ENCODE measurements at places on chromosomes 1 and 21. TPM values are rescaled to one million over a fixed set of nuclear protein-coding genes. Genes with fewer than 3 reads are reported as not detected.

- H3K27me3 ChIP-seq = no peaks in the 10 kb centered on the region
- no peak overlapping the region for H3K4me3 ChIP-seq
Measured at GRCh38 chr1:61245696-61246400, 163.5 kb downstream of the NFIA start.

Gene ZNF695
- polyA plus RNA-seq = not detected

GRCh38 chr1:54207287-54207686 is 7.3 kb downstream of the MRPL37 start:
- peaks cover 50% of the 10 kb centered on the region for H3K36me3 ChIP-seq
- no peak overlapping the region for H3K27ac ChIP-seq
- no peaks in the 10 kb centered on the region for H3K4me1 ChIP-seq

- H3K4me1 ChIP-seq = no peaks in the 10 kb centered on the region
- no peaks in the 10 kb centered on the region for H3K36me3 ChIP-seq
- DNase-seq = peak; percentile 39
- H3K27me3 ChIP-seq = no peaks in the 10 kb centered on the region
- no peak overlapping the region for H3K4me3 ChIP-seq
Measured at GRCh38 chr1:110746644-110747259, 72.0 kb upstream of the KCNA3 start.

- no peaks in the 10 kb centered on the region for H3K36me3 ChIP-seq
- no peak overlapping the region for H3K27ac ChIP-seq
- no peaks in the 10 kb centered on the region for H3K4me1 ChIP-seq
- H3K27me3 ChIP-seq = no peaks in the 10 kb centered on the region
- H3K4me3 ChIP-seq = no peak overlapping the region
- no peak for DNase-seq
Measured at GRCh38 chr1:113433184-113433583, 42.9 kb downstream of the MAGI3 start.

DNA sequence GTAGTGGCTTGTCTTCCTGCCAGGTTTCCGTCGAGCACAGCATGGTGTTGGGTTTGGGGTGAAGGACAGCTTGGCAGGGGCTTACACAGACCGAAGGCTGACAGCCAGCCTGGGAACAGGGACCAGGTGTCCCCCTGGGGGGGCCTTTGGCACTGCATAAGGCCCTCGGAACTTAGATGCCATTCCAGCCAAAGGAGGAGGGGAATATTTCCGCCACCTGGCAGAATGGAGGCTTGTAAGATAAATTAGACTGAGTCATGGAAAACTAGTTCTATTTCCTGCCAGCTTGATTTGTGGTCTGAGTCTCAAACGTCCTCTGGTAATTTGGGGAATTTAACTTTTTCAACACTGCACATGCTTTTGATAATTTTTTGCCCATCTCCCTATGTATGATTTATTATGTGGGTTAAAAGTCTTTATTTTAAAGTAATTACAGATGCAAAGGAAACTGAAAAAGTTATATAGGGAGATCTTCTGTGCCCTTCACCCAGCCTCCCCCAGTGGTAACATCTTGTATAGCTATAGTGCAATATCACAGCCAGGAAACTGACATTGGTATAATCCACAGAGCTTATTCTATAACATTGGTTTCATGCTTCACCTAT is 11.5 kb upstream of the TMEM51 start:
- no peaks in the 10 kb centered on the region for H3K4me1 ChIP-seq
- no peaks in the 10 kb centered on the region for H3K27me3 ChIP-seq
- H3K27ac ChIP-seq = no peak overlapping the region
- H3K4me3 ChIP-seq = no peak overlapping the region
- H3K36me3 ChIP-seq = no peaks in the 10 kb centered on the region
- no peak for DNase-seq

DNA sequence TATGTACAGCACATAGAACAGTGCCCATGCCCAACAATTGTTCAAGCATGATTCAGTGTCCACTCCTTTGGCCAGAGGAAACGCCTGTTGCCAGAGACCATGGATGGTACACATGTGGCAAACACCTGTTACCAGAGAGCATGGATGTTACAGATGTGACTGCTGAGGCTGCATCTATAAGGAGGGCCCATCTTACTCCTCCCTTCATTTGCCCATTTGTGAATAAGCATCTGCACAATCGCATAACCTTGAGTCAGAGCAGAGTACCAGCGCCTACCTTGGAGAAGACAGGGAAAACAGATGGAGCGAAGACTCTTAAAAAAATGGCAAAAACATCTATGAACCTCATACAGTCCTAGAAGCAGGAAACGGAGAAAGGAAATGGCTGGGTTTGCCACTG is 36.6 kb upstream of the CACHD1 start:
- DNase-seq = no peak
- H3K27me3 ChIP-seq = no peaks in the 10 kb centered on the region
- no peaks in the 10 kb centered on the region for H3K36me3 ChIP-seq
- no peak overlapping the region for H3K27ac ChIP-seq
- no peaks in the 10 kb centered on the region for H3K4me1 ChIP-seq

GRCh38 chr1:38584448-38585355 is 274.9 kb downstream of the RRAGC start:
- no peaks in the 10 kb centered on the region for H3K36me3 ChIP-seq
- no peak overlapping the region for H3K27ac ChIP-seq
- H3K4me1 ChIP-seq = no peaks in the 10 kb centered on the region
- H3K4me3 ChIP-seq = no peak overlapping the region
- no peak for DNase-seq

GRCh38 chr1:53315456-53316423 is 12.1 kb downstream of the LRP8 start:
- H3K36me3 ChIP-seq = no peaks in the 10 kb centered on the region
- H3K4me3 ChIP-seq = no peak overlapping the region
- no peaks in the 10 kb centered on the region for H3K27me3 ChIP-seq
- H3K27ac ChIP-seq = no peak overlapping the region

Gene CD5L
- polyA plus RNA-seq = not detected

GRCh38 chr1:231420959-231421545 is 1.0 kb downstream of the EGLN1 start:
- H3K4me3 ChIP-seq = peak overlapping the region; percentile 67
- no peaks in the 10 kb centered on the region for H3K36me3 ChIP-seq
- peaks cover 40% of the 10 kb centered on the region for H3K4me1 ChIP-seq
- no peaks in the 10 kb centered on the region for H3K27me3 ChIP-seq
- DNase-seq = peak; percentile 24
- peak overlapping the region; percentile 64 for H3K27ac ChIP-seq

Gene SAMD11
- 0.20 TPM for polyA plus RNA-seq

GRCh38 chr1:201566933-201567801 is 28.2 kb downstream of the NAV1 start:
- no peak overlapping the region for H3K4me3 ChIP-seq
- H3K36me3 ChIP-seq = no peaks in the 10 kb centered on the region
- no peaks in the 10 kb centered on the region for H3K4me1 ChIP-seq
- DNase-seq = no peak

GRCh38 chr1:18632783-18633421 is 2.3 kb downstream of the PAX7 start:
- no peaks in the 10 kb centered on the region for H3K4me1 ChIP-seq
- H3K27ac ChIP-seq = no peak overlapping the region
- no peaks in the 10 kb centered on the region for H3K36me3 ChIP-seq
- H3K4me3 ChIP-seq = no peak overlapping the region

DNA sequence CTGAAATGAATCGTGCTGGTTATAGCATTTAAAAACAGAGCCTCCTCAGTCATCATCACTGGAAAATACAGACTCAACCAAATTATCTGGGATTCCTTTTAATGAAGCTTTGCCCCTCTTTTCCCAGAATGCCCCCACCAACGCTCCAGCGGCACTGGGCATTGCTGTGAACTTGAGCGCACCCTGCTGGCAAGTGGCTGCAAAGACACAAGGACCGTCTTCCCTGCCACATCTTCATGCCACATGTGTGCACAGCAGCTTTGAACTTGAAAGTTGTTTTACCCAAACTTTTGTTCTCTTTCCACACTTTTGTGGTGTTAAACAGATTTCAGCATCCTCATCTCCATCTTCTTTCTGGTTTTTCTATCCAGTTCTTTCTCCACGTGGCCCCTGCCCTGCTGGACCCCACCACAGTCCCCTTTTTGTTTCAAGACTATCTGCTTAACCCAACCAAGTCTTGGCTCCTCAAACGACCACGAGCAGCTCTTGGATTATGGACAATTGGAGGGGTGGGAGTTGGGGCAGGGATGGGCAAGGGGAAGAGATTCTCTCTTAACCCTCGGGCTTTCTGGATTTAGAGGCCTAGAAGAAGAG is 12.8 kb upstream of the LMX1A start:
- no peaks in the 10 kb centered on the region for H3K4me1 ChIP-seq
- H3K36me3 ChIP-seq = no peaks in the 10 kb centered on the region
- H3K27ac ChIP-seq = no peak overlapping the region
- peak; percentile 45 for DNase-seq
- H3K4me3 ChIP-seq = no peak overlapping the region
- peaks cover 10% of the 10 kb centered on the region for H3K27me3 ChIP-seq

Gene XKR8
- polyA plus RNA-seq = 23.3 TPM

DNA sequence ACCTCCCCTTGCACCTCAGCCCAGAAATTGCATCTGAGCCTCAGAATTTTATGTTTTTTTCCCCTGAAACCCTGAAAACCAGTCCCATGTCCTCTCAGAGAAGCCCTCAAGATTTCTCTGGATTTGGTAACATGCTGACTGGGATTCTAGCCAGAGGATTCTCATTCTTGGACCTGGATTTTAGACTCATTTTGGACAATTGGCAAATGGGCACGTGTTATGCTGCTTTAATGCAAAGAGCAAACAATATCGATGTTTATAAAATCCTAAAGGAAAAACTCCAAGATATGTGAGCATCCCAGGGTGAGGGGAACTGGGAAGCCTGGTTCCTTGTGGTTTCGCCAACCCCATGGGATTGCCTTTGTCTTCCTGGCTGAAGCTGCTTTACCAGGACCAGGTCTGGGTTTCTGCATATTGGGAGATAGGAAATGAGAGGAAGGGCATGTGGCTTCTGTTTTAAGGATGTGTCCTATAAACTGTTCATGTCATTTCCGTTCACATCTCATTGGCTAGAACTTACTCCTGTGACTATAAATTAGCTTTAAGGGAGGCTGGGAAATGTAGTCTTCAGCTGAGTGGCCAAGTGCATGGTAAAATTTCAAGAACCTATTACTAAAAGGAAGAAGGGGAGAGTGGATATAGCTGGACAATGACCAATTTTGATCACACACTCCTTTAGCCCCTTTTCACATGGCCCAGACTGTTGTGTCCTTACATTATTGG is 27.2 kb upstream of the BCL10 start:
- H3K36me3 ChIP-seq = no peaks in the 10 kb centered on the region
- peaks cover 7% of the 10 kb centered on the region for H3K4me1 ChIP-seq
- peaks cover 6% of the 10 kb centered on the region for H3K27me3 ChIP-seq
- H3K4me3 ChIP-seq = no peak overlapping the region
- H3K27ac ChIP-seq = no peak overlapping the region

Gene CCDC30
- 0.58 TPM for polyA plus RNA-seq

Gene SYT11
- 19.3 TPM for polyA plus RNA-seq

DNA sequence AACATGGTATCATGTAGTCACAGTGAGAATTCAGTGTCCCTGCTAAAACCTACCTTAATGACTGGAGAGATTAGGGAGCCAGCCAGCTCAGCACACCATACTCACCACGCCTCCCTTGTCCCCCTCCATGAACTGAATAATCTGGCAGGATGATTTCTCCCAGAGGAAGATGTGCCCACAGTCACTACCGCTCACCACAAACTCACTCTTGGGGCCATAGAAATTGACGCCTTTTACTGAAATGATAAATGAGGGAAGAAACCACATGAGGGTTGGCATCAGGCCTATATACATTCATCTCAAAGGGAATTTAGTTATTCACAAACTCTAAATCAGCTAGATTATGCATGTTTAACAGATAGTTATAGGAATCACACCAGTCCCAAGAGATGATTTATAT is 17.4 kb downstream of the PEA15 start:
- no peak for DNase-seq
- no peaks in the 10 kb centered on the region for H3K27me3 ChIP-seq
- H3K4me3 ChIP-seq = no peak overlapping the region
- H3K27ac ChIP-seq = no peak overlapping the region
- H3K4me1 ChIP-seq = no peaks in the 10 kb centered on the region
- H3K36me3 ChIP-seq = peaks cover 81% of the 10 kb centered on the region

- H3K4me1 ChIP-seq = no peaks in the 10 kb centered on the region
- no peaks in the 10 kb centered on the region for H3K27me3 ChIP-seq
- no peak overlapping the region for H3K4me3 ChIP-seq
- DNase-seq = no peak
- H3K27ac ChIP-seq = no peak overlapping the region
- H3K36me3 ChIP-seq = no peaks in the 10 kb centered on the region
Measured at GRCh38 chr1:89802841-89803240, 18.0 kb upstream of the LRRC8D start.

GRCh38 chr1:3521426-3521825 is 67.0 kb downstream of the ARHGEF16 start:
- no peak overlapping the region for H3K27ac ChIP-seq
- no peaks in the 10 kb centered on the region for H3K27me3 ChIP-seq
- no peaks in the 10 kb centered on the region for H3K36me3 ChIP-seq
- H3K4me3 ChIP-seq = no peak overlapping the region
- H3K4me1 ChIP-seq = no peaks in the 10 kb centered on the region
